ENCODE measurements at places on chromosomes 5 and 9.

DNA sequence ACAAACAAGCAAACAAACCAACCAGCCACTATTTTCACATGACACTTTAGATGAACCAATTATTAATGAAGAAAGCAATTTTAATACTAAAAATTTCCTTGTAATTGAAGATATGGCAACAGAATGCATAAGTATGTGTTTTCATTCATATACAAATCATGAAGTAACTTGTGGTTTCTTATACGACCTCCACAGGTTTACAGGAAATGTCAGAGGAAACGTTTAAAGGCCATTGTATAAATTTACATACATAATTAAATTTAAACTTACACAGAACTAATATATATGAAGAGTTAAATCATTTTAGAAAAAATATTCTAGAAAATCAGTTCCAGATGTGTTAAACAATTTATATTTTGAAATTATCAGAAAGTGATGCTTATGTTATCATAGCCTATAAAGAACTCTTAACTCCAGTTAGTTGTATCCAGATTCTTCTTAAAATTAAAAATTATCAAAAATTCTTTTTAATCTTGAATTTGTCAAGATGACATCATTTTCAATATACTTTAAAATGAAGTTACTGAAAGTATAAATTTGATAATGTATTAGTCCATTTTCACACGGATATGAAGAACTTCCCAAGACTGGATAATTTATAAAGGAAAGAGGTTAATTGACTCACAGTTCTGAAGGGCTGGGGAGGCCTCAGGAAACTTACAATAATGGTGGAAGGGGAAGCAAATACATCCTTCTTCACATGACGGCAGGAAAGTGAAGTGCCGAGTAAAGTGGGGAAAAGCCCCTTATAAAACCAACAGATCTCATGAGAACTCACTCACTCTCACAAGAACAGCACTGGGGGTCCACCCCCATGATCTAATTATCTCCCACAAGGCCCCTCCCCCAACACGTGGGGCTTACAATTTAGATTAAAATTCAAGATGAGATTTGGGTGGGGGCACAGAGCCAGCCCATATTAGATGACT is 192.0 kb downstream of the PIK3R1 start:
- DNase-seq = no peak

DNA sequence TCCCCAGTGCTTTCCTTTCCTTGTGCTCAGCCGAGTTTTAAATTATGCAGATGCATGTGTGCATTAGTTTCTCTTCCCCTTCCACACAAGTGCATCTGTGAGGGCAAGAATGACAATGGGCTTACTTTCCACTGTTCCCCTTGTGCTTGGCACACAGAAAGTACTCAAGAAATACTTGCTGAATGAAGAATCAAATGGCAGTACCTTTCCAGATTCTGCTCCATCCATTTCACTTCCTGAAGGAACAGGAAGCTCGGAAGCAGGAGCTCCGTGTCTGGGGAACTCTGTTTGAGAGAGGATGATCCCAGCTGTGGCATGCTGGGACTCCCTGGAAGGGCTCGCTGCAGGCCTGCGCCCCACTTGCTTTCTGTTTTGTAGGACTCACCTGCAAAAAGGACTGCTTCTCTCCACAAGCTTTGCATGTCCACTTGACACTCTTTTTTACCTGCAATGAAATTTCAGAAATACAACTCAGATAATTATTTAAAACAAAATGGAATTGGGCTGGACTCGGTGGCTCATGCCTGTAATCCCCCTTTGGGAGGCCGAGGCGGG is 5.5 kb downstream of the MRNIP start:
- no peak for DNase-seq

DNA sequence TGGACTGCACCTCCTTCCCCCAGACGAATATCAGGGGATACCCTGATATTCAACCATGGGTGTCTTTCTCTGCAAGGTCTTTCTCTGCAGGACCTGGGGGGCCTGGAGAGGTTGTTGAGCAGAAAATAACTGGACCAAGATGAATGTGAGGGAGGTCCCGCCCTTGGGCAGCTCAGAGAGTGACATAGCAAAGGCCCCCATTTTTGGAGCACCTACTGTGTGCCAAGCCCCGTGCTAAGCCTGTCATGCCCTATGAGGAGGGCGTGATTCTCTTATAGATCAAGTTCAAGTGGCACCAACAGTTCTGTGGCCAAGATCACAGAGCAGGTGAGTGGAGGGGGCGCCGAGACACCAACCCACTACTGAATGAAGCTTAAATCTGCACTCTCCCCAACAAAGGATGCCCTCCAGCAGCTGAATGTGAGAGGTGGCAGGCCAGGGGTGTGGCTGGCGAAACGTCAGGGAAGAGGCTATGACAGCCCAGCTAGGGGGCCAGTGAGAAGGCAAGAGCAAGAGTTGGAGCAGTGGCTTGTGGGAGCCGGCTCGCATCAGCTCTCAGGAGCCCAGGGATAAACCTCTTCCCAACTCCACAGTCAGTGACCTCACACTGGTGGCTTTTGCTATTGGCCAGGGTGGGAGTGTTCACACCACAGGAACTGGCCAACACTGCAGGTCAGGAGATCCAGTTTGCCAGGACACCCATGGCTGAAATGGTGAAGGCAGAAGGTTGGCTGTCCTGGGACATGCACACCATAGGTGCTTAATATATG is 5.3 kb downstream of the SARDH start:
- DNase-seq = no peak

DNA sequence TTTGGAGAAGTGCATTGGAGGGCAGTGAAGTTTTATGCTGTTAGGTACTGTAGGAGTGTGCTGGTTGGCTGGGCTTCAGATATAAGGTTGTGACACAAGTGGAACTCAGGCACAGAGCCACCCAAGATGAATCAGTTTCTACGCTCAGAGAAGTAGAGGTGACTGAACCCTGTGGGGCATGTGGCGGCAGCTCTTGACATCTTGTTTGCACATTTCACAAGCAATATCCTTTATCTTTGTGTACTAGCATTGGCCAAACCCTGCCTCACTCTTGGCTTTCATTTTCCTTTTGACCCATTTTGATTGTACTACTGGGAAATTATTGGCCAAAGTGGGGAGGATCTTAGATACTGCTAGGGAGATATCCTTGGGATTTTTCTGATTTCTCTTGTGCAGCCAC is 110.0 kb downstream of the PSAT1 start:
- DNase-seq = no peak

GRCh38 chr9:2321523-2322148 is 300.0 kb upstream of the VLDLR start:
- DNase-seq = no peak

- no peak for DNase-seq
Observed at GRCh38 chr5:62762503-62762902, 183.9 kb downstream of the LRRC70 start.

DNA sequence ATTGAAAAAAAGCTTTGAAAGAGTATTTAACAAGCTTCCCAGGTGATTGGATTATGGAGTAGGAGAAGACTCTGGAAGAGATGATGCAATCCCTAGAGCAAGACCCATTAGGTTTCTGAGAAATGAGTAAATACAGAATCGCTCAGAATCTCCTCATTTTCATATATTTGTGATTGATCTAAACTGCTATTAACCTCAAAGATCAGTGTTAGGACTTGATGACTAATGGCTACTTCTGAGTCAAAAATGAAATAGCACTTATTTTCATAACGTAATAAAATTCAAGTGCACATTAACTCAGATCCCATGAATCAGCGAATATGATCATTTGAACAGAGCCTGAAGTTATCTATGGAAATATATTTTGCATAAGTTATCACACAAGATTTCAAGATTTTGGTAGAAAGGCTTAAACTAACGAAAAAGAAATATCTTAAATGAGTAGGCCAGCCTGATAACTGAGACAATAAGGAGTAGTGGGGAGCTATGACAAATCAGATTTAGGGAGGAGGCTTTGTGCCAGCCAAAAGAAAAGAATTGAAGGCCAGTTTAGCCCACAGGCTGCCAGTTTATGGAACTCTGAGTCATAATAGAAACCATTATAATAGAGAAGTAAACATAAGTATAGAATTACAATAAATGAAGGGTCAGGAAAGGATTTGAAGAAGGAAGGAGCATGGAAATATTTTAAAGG is 106.7 kb upstream of the OSMR start:
- DNase-seq = no peak
